T follicular helper cell (primary cell): ENCODE measurements at places on chromosomes 1 and 21.

DNA sequence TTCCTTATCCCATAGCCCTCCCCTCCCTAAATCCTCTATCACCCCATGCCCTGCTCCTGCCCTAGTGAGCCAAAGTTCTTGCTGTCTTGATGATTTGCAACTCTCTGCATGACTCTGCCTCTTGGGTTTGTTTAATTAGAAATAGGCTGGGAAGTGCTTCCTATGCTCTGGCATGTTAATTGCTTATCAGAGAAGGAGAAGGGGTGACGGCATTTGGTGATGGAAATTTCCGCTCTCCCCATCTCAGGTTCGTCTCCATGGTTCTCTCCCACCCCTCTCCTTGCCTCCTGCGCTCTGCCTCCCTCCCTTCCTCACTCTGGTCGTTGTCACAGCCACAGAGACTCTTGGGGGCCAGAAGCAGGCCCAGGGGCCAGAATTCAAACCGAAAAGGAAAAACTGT lies 68.9 kb downstream of the LRRN2 start:
- no peak for DNase-seq

DNA sequence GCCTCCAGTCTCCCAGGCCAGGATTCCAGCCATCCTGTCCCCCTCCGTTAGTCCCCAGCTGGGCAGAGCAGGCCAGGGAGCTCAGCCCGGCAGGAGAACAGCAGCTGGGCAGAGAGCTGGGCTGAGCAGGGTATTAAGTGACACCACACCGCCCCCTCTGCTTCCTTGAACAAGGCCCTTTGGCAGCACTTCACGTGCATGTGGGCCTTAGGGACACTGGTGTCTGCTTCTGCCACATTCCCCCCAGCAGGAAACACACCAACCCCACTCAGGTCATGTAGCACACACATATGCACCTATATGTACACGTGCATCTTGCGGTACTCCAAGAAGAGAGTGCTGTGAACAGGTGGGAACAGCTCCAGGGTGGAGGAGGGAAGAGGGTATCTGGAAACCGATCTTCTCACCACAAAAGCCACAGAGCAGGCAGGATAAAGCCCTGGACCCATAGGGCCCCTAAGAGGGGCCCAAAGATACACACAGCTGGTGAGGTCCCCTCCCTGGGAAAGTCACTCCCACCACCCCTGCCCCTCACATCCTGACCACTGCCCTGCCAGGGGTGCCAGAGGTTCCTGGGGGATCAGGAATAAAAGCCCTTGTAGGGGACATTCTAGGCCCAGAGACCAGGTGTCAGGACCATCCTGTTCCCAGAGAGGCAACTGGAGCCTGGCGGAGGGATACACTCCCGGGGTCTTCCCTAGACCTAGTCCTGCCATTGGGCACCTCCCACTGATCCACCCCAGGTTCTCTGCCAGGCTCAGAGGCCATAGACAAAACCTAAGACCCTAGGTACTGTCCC lies 4.5 kb downstream of the EPHA2 start:
- DNase-seq: no peak

DNA sequence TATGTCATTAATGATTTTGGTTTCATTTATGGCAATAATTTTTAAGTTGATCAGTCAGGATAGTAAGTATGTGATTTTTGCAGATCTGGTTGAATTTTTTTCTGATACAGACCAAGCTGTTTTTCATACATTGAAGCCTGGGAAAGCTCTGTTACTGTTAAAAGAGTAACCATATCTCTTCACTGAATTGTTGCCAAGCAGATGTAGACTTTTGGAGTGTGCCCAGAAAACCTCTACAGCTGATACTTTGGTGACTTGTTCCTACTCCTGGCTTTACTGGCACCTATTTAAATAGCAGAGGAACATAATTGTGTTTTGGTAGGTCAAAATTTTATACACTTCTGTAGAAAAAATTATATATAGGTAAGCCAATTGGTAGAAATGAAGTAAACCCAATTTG lies 49.4 kb downstream of the NFIA start:
- DNase-seq: no peak

DNA sequence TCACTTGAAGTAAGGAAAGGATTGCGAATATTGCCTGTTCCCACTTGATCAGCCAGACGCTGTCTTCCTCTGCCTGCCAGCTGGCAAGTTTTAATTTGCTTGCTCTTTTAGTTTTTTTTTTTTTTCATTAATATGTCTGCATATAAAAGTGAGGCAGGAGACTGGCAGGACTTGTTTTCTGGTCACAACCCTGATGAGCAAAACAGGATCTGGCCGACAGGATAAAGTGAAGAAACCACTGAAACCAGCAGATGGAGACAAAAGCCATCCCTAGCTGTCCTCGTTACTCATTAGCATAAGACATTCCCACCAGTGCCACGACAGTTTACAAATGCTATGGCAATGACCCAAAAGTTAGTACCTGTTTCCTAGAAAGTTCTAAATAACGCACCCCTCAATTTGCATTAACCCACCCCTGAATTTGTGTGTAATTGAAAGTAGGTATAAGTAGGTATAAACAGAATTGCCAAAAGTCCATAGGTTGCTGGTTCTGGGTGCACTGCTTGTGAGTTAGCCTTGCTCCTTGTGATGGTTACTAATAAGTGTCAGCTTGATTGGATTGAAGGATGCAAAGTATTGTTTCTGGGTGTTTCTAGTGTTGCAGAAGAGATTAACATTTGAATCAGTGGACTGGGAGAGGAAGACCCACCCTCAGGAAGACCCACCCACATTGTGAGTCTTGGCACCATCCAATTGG lies 60.8 kb downstream of the ZNF684 start:
- DNase-seq: no peak

- DNase-seq: no peak
Measured at GRCh38 chr1:197903196-197903514, 725 bp downstream of the C1orf53 start.

DNA sequence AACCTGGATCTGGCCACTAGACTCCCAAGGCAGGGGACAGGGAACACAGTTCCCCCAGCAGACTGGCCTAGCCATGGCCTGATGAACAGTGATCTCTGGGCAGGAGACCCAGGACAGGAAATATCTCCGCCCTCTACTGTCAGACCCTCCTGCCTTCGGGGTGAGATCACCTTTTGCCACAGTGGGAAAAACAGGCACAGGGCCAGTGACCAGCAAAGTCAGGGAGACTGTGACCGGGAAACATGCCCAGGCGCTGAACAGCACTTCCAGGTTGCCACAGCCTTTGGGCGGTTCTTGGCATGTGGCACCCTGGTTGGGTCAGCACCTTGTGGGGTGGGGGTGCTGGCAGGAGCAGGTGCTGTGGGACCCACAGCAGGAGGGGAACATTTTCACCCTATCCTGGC lies 8.9 kb upstream of the ZNF669 start:
- no peak for DNase-seq

DNA sequence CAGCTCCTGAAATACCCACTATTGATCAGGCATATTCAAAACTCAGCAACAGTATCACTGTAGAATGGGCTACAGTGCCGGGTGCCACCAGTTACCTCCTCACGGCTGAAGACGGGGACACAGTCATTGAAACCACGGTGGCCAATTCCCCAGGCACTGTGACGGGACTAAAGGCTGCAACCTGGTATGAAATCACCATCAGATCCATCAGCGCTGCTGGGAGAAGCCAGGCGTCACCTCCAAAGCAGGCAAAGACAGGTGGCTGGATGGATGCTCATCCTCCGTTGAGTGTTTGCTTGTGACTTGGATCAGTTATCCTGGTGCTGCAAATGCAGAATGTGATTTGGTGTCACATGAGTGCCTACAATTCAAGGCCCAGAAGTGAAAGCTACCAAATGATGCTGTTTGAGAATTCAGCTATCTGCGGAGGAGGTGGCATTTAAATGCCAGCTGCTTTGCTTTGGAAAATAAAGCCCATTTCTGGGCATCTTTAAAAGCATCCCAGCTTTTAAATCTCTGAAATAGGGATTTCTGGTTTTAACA lies 5.1 kb downstream of the FNDC7 start:
- DNase-seq: no peak

- DNase-seq: no peak
Measured at GRCh38 chr1:85049735-85050166, 1.5 kb upstream of the MCOLN3 start.

- DNase-seq: no peak
Measured at GRCh38 chr1:2986549-2987305, 34.5 kb upstream of the ACTRT2 start.

GRCh38 chr1:15154480-15155036 lies 1.0 kb downstream of the TMEM51 start:
- no peak for DNase-seq

- DNase-seq: no peak
Measured at GRCh38 chr1:178143730-178144690, 50.1 kb downstream of the RASAL2 start.

GRCh38 chr1:167631936-167632614 lies 2.0 kb downstream of the RCSD1 start:
- DNase-seq: no peak

GRCh38 chr1:165942062-165942461 lies 114.6 kb downstream of the UCK2 start:
- DNase-seq: no peak

DNA sequence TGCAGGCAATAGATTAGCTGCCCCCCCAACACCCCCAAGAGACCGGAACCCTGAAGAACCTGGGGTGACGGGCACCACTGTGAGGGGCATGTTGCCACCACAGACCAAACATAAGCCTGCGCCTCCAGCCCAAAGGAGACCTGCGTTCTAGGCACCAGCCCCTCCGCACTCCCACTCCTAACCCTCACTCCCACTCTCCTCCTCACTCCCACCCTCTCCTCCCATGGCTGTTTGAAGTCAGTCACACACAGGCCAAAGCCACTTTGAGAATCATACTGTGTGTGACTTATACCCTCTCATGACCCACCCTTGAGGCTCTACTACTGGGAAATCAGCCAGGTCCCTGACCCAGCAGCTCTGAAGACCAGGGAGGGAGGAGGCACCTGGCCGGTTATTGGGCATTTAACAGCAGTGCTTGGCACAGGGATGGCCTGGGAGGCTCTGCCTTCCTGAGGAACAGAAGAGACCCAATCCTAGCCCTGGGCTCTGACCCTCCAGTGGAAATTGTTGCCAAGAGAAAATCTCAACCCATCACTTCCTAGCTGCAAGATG lies 43.5 kb downstream of the FBXO2 start:
- no peak for DNase-seq

DNA sequence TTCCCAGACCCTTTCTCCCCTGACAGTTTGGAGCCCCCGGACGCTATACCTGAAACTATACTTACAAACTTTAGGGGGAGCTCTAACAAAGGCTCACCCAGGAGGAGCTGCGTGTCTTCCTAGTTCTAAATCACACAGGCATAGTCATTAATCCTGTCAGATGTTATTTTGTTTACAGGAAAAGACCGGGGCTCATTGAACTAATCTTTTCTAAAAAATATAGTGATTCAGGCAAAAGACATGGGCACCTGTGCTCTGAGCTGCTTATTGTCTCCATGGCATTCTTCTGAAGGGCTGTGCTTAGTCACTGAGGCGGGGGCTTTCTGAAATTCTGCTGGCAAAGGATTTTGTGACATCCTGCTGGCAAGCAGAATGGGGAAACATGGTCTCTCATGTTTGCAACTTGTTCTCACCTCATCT lies 1577.0 kb downstream of the NCAM2 start:
- DNase-seq: no peak

GRCh38 chr1:64004451-64005025 lies 198.9 kb upstream of the UBE2U start:
- DNase-seq: no peak

DNA sequence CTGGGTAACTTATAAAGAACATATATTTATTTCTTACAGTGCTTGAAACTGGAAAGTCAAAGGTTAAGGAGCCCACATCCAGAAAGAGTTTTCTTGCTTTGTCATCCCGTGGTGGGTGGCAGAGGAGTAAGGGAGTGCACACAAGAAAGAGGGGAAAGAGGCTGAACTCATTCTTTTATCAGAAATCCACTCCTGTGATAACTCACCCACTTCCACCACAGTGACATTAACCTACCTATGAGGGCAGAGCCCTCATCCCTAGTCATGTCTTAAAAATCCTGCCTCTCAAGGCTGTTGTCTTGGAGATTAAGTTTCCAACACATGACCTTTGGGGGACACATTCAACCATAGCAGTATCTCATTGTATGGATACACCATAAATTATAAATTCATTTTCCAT lies 32.5 kb upstream of the RGS4 start:
- DNase-seq: no peak

GRCh38 chr1:92352856-92353255 lies 54.0 kb downstream of the RPAP2 start:
- no peak for DNase-seq

- no peak for DNase-seq
Measured at GRCh38 chr1:119652587-119652986, 4.5 kb upstream of the ZNF697 start.

- DNase-seq: no peak
Measured at GRCh38 chr1:203517426-203518110, 23.6 kb downstream of the OPTC start.

- DNase-seq: no peak
Measured at GRCh38 chr1:151825751-151826660, 5.6 kb downstream of the RORC start.

- no peak for DNase-seq
Measured at GRCh38 chr1:210159211-210159610, 73.4 kb upstream of the SERTAD4 start.

- no peak for DNase-seq
Measured at GRCh38 chr21:45640888-45641479, 2.5 kb upstream of the PCBP3 start.

GRCh38 chr1:42945164-42945563 lies 13.5 kb downstream of the SLC2A1 start:
- no peak for DNase-seq

GRCh38 chr21:46289655-46290179 lies 3.6 kb downstream of the YBEY start:
- DNase-seq: no peak

- DNase-seq: no peak
Measured at GRCh38 chr1:43352351-43352705, 6.5 kb upstream of the CDC20 start.

DNA sequence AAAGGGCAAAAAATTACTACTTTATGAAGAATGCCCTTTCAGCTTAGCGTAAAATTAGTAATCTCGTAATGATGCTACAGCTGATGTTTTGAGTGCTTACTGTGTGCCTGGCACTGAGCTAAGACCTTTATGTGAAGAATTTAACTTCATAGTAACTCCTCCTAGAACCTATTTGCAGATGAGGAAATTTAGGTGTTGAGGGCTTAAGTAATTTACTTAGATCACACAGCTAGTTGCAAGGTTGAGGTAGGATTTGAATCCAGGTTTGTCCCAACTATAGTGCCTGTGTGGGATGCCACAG lies 1.4 kb downstream of the ZMYM4 start:
- DNase-seq: no peak
